ENCODE measurements at places on chromosomes 4 and X. TPM values are rescaled to one million over a fixed set of nuclear protein-coding genes. Genes with fewer than 3 reads are reported as not detected.

DNA sequence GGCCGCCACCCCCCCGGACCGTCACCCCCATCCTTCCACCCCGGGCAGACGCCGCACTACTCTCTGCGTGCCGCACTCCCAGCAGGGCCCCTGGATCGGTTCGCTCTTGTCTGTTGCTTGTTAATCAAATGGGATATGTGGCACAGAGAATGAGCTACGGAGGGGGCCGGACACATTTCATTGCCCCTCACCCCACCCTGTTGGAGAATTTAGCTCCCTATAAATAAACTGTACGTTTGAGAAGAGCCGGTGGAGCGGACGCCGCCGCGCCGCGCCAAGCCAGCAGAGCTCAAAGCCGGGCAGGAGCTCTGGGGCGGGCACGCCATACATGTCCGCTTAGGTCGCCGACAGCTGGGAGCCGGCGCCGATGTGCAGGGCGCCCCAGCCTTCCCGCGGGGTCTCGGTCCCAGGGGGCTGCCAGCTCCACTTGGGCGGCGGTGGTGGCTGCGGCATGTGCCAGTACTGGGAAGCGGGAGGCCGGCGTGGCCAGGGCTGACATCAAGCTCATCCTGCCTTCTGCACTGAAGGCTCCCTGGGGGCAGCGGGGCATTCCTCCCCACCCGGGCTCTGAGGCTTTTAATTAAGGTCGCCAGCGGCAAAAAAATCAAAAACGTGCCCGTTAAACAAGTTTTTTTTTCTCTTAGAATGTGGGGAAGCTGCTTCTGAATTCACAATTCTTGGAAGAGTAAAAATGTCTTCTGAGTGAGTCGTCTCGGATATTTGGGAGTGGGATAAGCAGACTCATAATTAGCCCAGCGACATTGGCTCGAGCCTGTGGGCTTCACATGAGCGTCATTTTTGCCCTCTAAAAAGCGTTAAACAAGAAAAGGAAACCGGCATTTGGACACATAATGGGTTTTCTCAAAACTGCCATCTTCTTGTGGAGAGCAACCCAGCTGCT, 1.1 kb upstream of the PCDH19 start:
- no peak for DNase-seq

DNA sequence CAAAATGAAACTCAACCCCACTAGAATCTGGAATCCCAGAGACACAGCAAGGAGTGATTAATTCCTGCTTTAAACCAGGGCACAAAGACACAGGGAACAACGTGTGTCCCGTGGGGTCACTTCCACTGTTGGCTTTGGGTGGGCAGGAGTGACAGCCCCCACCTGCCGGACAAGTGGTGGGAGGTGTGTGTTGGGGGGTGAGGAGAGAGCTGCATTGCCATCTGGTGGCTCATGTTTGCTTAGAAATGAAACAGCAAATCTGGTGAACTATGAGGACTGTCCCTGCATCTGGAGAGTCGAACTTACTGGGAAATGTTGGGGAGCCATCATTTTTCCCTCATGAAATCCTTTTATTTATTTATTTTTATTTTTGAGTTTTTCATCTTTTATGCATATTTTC, 75.9 kb upstream of the AFAP1 start:
- DNase-seq: no peak

The NWD2 gene
- total RNA-seq: not detected

The AWAT2 gene
- total RNA-seq: not detected

The HSD17B13 gene
- not detected for total RNA-seq

The PDCL2 gene
- not detected for total RNA-seq

DNA sequence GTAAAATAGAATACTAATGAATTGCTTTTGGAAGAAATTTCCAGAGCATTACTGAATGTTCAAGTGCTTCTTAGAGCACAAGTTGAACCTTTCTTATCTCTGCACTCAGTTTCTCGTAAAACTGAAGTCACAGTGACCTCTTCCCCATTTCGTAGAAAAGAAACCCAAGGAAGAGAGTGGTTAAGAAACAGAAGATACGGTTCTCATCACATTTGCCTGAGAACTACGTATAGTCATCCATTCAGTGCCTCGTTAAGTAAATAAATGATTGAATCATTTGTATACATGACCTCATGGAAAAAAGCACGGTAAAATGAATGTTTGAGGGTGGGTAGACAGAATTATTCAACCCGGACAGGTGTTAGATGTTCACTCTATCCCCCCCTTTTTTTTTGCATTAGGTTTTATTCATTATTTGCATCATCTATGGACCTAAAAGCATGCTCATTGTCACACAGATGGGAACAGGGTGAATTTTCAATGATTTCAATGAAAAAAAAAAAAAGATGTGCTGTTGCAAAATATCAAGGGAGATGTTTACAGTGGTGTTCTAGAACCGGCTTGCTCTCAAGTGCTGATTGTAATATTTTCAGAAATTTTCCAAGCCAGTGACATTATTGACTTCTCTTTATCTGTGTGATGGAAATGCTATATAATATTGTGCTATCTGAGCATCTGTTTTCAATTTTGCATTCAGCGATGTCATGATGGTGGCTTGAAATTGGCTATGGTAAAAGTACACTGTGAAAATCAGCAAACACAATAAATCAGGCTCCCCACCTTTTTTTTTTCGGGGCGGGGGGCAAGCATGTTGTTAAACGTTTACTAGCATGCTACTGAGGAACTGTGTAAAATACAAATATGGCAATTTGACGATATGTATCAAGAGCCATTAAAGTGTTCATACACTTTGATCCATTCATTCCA, 4.3 kb downstream of the RHOH start:
- no peak for DNase-seq

DNA sequence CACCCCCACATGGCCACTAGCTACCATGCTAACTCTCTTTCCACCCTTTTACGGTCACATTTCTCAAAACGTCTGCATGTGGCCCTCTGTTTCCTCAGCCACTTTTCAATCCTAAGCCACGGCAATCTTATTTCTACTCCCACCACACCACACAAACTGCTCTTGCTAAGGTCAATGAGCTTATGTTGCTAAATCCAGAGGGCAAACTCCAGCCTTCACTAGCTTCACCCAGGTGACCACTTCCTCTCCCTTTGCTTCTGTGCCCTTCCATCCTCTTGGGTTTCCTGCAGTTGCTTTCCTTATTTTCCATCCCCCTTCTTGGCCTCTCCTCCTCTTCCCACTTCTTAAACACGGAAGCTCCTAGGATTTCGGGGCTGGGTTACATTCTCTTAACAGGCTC, 16.5 kb downstream of the CETN2 start:
- no peak for DNase-seq

The ASB5 gene
- total RNA-seq: not detected

DNA sequence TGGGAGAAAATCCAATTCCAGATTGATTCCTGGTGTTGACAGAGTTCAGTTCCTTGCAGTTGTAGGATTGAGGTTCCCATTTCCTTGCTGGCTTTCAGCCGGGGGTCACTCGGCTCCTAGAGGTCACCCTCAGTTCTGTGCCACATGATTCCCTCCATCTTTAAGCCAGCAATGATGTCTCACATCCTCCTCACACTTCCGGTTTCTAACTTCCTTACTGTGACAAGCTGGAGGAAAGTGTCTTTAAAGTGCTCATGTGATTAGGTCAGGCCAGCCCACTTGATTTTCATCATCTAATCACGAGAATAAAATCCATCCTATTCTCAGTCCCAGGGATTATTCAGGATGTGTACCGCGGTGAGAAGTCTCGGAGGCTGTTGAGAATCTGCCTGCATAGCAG, 19.4 kb upstream of the SMIM31 start:
- no peak for DNase-seq

GRCh38 chr4:76410636-76411035, 10.3 kb downstream of the CCDC158 start:
- no peak for DNase-seq

GRCh38 chr4:38568768-38569167, 95.2 kb upstream of the KLF3 start:
- DNase-seq: no peak

GRCh38 chrX:69297506-69297905, 132.3 kb upstream of the PJA1 start:
- DNase-seq: no peak

GRCh38 chr4:111639876-111640275, 505.4 kb upstream of the FAM241A start:
- DNase-seq: no peak

- DNase-seq: no peak
These were observed 217.3 kb downstream of the MID1IP1 start for GRCh38 chrX:39018541-39018940.

The PCDH10 gene
- 2.3 TPM for total RNA-seq

DNA sequence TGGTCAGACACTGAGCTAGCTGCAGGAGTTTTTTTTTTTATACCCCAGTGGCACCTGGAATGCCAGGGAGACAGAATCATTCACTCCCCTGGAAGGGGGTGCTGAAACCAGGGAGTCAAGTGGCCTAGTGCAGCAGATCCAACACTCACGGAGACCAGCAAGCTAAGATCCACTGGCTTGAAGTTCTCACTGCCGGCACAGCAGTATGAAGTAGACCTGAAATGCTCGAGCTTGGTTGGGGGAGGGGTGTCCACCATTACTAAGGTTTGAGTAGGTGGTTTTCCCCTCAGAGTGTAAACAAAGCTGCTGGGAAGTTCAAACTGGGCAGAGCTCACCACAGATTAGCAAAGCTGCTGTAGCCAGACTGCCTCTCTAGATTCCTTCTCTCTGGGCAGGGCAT, 537.9 kb upstream of the LCORL start:
- no peak for DNase-seq

DNA sequence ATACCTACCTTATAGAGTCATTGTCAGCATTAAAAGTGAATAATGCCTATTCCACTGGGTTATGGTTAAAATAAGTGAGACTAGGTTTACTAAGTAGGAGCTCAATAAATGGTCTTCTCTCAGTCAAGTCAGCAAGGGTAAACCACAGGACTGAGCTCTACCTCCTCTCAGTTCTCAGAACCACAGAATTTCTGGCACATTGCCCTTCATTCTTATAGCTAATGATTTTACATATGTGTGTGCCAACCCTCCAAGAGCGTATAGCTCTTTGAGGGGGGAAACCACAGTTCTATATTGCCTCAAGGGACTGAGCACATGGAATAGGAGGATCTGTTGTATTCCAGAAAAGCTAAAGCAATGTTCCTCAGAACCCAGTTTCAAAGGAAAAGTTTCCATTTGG, 124.8 kb downstream of the ATG4A start:
- DNase-seq: no peak

GRCh38 chr4:176266026-176266425, 3.0 kb downstream of the ASB5 start:
- no peak for DNase-seq

DNA sequence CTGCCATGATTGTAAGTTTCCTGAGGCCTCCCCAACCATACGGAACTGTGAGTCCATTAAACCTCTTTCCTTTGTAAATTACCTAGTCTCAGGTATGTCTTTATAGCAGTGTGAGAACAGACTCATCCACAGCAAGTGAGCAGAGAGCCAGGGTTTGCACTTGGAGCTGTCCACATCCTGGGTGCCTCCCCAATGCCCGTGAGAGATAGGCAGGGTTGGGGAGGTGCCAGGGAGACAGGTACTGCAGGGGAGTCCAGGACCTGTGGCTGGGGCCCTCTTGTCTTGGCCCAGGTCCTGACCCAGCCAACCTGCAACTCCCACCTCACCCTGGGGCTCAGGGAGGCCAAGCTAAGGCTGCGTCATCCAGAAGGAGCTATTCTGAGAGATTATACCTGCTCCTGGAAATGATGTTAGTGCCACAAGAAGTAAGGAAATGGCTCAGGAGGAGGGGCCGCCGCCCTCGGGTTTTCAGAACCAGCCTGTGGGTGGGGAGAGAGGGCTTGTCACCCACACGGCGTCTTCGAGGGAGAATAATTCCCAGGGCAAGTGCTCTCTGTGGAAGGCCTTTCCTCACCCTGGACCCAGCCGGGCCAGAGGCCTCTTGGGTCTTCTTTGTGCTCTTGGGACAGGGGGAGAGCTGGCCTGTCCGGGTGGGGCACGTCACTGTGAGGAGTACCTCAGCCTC, 66.5 kb downstream of the ADRA2C start:
- DNase-seq: no peak

The MAGEA2B gene
- total RNA-seq: not detected

DNA sequence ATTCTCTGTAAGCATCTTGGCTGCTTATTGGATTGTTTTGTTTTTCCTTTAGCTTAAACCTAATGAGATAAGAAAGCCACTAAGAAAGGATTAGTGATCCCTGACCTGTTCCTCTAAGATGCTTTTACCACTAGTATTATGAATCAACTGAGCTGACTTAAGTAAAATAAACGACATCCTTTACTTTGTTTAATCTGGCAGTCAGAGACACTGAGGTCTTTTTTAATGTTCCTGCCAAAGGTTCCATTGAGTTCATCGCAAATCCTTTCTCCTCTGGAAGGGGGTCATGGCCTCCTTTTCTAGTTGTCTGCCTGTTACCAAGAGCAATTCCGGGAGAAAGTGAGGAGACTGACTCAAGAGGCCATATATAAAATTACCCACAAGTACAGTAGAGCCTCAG, 1038.3 kb upstream of the SLIT2 start:
- DNase-seq: no peak

DNA sequence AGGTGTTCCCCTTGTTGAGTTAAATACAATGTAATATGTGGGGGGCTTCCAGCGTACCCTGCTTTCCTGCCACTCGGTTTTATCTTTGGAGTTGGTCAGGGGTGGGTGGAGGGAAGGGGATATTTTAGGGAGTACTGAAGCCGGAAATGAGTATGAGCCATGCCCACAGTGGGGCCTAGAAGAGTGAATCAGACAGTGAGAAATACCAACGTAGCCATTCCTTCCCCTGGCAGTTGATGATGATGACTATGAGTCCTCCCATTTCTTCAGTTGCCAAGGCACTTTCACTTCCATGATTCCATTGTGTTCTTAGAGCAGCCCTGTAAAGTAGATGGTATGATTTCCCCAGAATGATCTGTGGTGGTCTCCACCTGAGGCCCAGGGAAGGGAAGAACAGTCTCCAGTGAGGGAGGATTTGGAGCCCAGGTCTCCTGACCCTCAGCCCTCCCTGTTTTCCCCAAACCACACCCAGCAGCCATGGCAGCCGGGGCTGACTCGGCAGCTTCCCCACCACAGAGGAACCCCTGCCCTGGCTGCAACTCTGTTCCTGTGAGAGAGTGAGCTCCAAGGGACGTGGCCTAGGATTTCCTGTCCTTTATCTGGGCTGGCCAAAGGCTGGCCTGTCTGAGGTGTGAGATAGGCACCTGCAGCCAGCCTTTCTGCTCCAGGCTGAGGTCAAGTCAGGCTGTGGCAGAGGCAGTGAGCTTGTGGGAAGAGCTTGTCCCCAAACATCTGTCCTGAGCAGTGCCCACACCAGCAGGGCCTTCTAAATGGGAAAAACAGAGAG, 52.7 kb downstream of the STARD8 start:
- DNase-seq: no peak

- DNase-seq: no peak
These were observed 69.9 kb upstream of the ELOVL6 start for GRCh38 chr4:110268352-110268751.

The POLN gene
- 0.49 TPM for total RNA-seq

The SHROOM2 gene
- total RNA-seq: 0.64 TPM

DNA sequence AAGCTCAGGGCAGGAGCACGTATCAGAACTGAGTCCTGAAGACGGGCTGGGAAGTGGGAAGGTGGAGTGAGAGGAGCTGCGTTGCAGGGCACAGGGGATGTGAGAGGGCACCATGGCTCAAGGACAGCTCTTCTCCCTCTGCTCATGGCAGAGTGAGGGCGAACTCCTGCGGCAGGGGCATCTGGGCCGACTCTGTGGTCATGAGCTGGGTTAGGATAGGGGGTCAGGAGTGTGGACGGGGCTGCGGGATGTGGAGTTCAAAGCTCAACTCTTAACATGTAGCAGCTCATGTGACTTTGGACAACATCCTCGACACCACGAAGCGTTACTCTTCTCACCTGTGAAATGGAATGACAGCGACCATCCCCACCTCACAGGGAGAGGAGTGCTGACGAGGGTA, 19.4 kb upstream of the SORCS2 start:
- no peak for DNase-seq

The HEPH gene
- total RNA-seq: not detected

The SLC49A3 gene
- total RNA-seq: not detected

Measured in G401 (cell line).